ENCODE measurements at places on chromosomes 11 and 22. TPM values are rescaled to one million over a fixed set of nuclear protein-coding genes. Genes with fewer than 3 reads are reported as not detected.

DNA sequence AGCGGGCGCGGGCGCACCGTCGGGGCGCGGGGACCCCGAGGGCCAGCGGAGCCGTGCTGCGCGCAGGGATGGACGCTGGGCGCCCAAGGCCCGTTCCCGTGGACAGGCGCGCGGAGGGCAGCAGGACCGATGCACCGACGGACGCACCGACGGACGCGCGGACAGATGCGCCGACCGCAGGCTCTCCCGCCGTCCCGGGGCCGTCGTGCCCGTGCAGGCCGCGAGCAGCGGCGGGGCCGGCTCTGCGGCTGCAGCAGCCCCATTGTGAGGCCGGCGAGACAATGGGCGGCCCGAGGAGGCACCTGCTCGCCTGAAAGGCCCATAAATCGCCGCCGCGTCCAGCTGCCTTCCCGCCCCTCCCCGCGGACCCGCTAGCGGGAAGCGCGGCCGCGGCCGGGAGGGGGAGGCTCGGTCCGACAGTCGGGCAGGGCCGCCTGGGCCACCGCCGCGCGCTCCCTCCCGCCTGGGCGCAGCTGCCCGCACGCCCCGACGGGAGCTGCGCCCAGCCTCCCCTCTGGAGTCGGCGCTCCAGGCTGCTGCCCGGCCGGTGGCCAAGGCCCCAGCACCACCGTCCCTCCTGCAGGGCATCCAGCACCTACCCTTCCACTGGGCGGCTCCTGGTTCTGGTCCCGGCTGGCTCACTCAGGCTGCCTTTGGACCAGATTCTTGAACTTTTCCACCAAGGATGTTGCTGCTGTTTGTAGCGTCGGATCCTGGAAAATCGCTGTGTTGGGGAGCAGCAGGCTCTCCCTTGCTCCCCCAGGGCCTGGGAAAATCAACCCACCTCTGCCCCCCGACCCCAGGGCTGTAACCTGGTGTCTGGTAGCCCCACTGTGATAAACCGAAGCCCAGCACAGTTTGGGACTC, 15.8 kb downstream of the CDKN1C start:
- DNase-seq: no peak

GRCh38 chr11:58485961-58486360, 21.9 kb downstream of the OR5B21 start:
- no peak for DNase-seq

- DNase-seq: peak; percentile 89
Observed at GRCh38 chr11:61910187-61911127, 6.9 kb downstream of the RAB3IL1 start.

The TREH gene
- not detected for total RNA-seq

GRCh38 chr22:19764636-19765476, 4.3 kb downstream of the TBX1 start:
- no peak for DNase-seq
